ENCODE measurements at places on chromosomes 12 and 14. TPM values are rescaled to one million over a fixed set of nuclear protein-coding genes. Genes with fewer than 3 reads are reported as not detected.

DNA sequence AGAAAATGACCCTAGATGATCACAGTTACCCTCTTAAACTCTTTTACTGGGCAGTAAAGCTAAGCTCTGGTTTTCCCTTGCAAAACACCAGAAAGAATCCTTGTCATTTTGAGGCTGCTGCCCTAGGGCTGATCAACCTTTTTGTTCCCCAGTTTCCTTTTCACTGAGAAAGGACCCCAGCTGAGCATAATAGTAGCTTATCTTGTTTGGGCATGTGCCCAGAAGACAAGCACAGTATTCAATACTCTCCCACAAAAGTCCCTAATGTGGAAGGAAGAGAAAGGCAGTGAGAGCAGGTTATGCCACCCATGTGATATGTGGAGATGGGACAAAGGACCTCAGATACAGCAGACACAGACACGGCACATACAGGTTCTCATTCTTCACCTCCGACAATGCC lies 332.6 kb upstream of the TMPO start:
- no peak for DNase-seq

DNA sequence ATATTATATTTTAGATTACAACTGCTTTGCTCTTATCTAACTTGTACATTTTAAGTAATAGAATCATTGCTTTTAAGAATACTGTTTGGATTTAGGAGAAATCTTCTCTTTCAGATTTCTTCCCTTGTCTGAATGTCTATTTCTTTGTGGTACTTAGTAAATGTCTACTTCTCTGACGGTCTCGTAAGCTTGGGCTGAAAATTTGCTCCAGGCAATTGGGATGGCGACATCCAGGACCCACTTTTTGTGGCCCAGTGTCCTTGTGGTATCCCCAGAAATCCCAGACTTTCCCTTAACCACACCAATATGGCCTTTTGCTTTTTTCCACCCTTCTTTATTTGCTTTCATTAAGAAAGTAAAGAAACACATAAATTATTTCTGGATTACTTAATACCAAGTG lies 24.0 kb upstream of the CCER1 start:
- no peak for DNase-seq

GRCh38 chr14:22070119-22070982 lies 396.7 kb upstream of the OR4E1 start:
- peak; percentile 74 for DNase-seq

GRCh38 chr12:47282206-47282605 lies 202.4 kb upstream of the AMIGO2 start:
- no peak for DNase-seq

GRCh38 chr12:120646044-120646443 lies 5.6 kb downstream of the CABP1 start:
- no peak for DNase-seq

The PLA2G1B gene
- not detected for total RNA-seq

Data from naive thymus-derived CD4-positive, alpha-beta T cell (primary cell).